ENCODE measurements at places on chromosomes 6 and 20.
A peak's percentile ranks its signal among the peaks of the same experiment; 100 is the strongest.

DNA sequence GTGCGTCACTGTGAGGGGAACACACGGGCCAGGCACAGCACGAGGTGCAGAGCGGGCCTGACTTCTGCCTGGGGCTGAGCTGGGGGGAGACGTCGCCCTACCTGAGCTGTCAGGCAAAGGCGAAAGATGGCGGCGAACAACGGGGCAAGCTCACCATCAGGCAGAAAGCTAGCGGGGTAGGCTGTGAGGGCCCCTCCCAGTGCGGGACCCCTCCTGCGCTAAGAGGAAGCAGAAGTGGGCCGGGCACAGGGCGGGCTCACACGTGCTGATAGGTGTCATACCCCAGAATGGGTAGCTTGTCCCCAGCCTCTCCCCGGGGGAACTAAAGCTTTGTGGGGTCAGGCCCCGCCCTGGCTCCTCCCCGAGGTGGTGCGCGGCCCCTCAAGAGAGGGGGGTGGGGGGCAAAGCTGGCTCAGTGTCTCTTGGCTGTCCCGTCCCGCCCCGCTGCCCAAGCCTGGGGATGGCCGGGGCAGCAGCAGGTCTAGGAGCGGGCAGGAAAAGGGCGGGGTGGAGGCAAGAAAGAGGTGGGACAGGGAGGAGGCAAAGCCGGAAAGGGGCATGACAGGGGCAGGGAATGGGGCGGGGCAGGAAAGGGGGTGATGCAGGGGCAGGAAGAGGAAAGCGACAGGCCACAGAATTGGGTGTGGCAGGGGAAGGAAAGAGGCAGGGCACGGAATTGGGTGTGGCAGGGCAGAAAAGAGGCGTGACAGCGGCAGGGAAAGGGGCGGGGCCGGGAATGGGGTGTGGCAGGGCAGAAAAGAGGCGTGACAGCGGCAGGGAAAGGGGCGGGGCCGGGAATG lies 14.7 kb downstream of the UCKL1 start:
- DNase-seq = no peak

GRCh38 chr6:142803032-142803431 lies 141.9 kb downstream of the HIVEP2 start:
- peak; percentile 37 for DNase-seq

DNA sequence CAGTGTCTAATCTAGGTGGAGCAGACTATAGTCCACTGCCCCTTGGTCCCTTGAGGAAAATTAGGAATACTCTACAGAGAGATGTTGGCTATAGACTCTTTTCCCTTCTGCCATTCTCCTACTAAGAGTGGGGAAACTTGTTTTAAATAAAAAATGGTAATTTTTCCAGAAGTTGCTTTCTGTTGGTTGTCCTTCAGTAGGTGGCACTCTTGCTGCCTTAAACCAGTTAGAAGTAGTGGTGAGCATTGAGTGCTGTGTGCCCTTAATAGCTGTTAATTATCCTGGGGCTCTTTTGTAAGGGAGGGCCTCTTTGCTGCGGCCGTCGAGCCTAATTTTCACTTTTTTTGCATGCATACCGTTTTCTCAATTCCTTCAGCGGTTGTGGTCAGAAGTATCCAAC lies 2.8 kb downstream of the CMTR1 start:
- no peak for DNase-seq

- peak; percentile 47 for DNase-seq
Measured at GRCh38 chr20:46438156-46438750, 31.8 kb upstream of the ELMO2 start.

GRCh38 chr6:98382246-98382645 lies 452.1 kb upstream of the POU3F2 start:
- DNase-seq = no peak

DNA sequence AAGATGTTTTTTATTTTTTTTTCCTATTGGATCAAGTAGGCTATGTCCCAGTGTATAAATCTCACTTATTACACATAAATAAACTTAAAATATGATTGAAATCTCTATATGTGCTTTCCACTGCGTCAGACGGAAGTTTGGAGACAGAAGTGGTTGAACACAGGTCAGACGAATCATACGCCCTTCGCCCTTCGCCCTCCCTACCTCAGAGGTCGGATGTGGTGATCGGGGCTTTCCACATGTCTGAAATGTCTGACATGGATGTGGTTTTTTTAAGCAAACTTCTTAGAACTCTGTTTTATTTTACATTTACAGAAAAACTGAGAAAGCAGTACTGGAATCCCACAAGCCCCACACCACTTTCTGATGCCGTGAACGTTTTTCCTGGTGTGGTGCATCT lies 344.4 kb downstream of the THBS2 start:
- no peak for DNase-seq

GRCh38 chr6:144353871-144354314 lies 68.8 kb downstream of the UTRN start:
- DNase-seq = no peak

DNA sequence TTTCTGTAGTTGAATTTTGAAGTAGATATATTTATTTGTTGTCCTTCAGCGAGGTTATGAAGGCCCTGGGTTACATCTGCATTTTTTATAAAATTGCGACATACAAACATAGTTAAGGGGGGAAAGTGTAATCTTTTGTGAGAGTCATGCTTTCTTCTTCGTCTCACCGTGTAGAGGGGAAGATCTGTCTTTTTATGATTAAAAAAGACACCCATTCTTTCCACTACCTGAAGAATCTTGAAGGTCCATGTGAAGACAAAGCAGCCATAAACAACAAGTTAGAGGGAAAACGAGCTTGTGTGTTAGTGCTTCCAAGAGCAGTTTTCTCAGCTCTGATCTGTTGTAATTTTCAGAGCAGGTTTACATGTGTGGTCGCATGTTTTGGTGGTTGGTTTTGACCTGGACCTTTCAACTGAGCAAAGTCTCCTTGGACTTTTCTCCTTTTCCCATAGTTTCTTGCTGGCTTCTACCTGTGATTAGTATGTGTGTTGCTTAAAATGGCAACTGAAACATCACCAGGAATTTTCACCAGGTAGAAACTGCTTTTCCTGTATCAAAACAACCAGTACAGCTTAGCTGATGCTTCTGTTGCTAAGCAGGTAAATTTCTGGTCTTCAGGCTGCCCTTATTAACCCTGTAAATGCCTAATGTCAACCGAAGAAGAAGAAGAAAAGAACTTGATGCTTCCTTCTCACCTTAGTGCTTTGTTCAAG lies 37.3 kb downstream of the RREB1 start:
- DNase-seq = no peak

DNA sequence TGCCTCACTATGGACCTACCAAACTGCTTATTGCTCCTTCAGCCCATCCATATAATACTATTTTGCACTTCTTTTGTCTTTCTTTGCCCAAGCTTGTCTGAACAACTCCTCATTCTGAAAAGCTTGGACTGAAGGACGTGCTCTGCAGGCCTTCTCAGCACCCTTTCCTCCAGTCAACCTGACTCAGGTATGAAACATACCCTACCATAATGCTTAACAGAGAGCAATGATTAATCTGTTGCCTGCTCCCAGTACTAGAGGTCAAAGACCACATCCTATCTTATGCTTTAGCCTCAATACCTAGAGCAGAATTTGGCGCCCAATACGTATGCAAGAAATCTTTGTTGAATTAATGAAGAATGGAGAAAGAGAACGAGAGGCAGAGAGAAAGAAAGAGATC lies 55.2 kb downstream of the ATXN1 start:
- no peak for DNase-seq

- DNase-seq = no peak
Measured at GRCh38 chr20:21713901-21714296, 8.4 kb downstream of the PAX1 start.

DNA sequence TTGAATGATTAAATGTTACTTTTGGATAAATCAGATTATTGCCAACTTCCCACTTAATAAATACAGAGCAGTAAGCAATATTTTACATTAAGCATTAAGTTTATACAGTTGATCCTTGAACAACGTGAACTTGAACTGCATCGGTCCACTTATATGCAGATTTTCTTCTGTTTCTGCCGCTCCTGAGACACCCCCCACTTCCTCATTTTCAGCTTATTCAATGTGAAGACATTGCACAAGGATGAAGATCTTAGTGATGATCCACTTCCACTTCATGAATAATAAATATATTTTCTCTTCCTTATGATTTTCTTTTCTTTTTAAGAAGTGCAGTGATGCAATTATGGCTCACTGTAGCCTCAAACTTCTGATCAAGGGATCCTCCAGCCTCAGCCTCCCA lies 167.2 kb downstream of the LINC00237 start:
- no peak for DNase-seq

DNA sequence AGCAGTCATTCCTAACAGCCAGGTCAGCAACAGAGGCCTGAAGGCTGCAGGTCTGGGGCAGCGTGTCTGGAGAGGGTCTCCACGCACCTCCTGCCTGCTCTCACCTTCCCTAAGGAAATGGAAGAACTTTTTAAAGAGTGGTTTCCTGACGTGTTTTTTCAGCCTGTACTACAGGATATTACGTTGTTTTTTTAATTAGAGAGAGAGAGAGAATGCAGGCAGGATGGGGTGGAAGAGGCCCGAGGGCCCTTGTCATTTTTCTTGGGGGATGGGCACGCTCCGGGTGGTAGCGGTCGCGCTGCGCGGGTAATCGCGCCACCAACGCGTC lies 2.1 kb downstream of the DLL1 start:
- no peak for DNase-seq

DNA sequence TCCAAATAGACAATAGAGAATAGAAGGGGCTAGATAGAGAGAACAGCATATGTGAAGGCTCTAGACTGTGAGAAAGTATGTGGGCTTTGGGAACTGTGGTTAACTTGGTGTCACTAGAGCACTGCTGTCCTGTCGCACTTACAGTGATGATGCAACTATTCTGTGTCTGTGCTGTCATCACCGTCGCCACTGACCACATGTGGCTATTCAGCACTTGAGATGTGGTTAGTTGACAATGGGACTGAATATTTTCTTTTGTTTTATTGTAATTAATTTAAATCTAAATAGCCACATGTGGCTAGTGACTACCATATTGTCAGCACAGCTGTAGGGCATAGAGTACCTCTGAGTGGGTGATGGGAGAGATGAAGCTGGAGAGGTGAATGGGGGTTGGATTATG lies 39.0 kb upstream of the IFNGR1 start:
- no peak for DNase-seq

GRCh38 chr20:33916768-33917167 lies 76.9 kb upstream of the RALY start:
- DNase-seq = no peak

- DNase-seq = peak; percentile 79
Measured at GRCh38 chr6:131116755-131117360, 18.4 kb upstream of the AKAP7 start.

DNA sequence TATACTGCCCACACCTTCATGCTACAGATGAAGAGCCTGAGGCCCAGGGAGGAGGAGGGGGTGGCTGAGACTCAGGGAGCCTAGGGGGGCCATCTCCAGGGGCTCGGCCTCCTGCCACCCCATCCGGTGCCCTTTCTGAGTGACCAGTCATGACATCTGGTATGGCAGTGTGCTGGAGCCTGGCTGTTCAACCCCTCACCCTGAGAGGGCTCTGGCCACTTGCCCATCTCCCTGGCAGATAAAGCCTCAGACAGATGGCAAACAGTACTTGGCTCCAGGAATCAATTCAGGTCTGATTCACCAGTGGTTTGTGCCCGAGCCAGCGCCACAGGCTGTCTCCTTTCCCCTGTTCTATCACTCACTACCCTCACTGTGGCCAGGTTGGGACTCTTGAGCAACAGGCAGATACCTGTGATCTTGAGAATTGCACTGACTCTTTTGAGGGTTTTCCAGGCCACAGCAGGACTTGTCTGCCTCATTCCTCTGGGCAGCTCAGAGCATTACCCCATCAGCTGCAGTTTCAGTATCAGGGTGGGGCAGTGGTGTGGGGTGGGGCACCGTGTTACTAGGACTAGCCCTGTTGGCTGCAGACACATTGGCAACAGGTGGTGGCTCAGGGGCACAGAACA lies 22.8 kb downstream of the SRSF3 start:
- no peak for DNase-seq

- no peak for DNase-seq
Measured at GRCh38 chr20:10505827-10506226, 70.7 kb downstream of the SLX4IP start.

GRCh38 chr6:19864285-19864684 lies 27.1 kb downstream of the ID4 start:
- no peak for DNase-seq

- no peak for DNase-seq
Measured at GRCh38 chr6:149974825-149975224, 11.1 kb downstream of the ULBP1 start.

GRCh38 chr20:40584130-40584809 lies 104.8 kb downstream of the MAFB start:
- DNase-seq = no peak

DNA sequence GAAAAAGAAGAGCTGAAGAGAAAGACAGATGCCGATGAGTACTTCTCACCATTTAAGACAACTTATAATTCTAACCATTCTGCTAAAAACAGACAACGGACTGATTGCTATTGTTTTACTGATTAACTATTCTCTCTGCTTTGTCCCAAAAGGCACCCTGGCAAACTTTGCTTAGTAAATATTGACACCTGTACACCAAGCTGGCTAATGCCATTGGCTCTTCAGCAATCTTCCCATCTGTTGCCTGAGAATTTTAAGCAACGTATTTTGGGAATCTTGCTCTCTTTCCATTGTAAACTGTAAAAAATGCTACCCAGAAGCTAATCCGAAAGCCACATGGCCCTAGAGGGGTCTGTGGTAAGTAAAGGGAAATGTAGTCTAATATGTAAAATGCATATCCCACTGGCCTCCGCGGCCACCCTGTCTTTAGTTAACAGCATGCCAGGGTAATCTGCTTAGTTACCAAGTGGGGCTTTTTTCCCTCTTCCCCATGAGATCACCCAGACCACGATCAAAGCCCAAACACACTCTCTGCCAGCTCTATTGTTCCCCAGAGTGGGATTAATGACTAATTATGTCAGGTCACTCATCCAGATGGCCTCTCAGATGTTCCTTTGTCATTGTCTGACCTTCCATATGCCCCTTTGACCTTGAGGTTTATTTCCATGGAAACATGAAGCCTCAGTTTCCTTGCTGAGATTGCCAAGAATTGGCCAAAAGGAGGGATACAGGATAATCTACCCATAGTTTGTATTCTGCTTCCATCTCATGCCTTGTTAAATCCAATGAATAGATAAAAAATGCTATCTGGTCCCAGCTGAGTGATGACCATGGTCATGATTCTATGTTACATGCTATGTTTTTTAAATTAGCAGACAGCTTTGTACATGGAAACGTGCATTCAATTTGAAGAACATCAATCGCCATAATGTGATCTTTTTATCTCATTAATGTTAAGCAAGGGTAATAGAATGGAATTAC lies 216.4 kb upstream of the MCHR2 start:
- DNase-seq = no peak

DNA sequence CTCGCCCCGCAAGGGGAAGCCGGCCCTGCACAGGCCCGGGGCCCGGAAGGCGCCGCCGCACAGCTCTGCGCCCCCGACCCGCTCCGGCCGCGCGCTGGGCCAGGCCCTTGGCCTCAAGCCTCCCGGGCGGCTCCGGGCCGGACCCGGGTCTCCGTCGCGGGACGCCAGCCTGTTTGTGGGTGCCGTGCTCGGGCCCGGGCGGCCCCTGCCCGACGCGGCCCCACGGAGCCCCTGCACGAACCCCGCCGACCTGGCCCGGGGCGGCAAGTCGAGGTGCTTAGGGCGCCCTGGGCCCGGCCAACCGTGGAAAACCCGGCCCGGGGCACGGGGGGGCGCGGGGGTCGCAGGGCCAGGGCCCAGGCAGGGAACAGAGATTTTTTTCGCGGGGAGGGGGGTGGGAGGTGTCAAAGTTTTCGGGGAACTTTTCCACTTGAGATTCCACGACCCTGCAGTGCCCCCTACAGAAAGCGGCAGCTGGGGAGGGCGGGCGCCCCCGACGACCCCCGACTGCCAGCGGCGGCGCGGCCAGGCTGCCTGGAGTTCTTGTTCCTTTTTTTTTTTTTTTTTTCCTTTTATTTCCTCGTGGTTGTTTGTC lies 805 bp upstream of the STX16 start:
- DNase-seq = peak; percentile 30

- no peak for DNase-seq
Measured at GRCh38 chr20:35523298-35523888, 6.1 kb downstream of the C20orf173 start.
